ENCODE measurements at places on chromosomes 7 and 10.
A peak's percentile ranks its signal among the peaks of the same experiment; 100 is the strongest.

- DNase-seq: no peak
Measured at GRCh38 chr10:102236006-102236405, 5.3 kb downstream of the PITX3 start.

- DNase-seq: no peak
Measured at GRCh38 chr7:44750921-44751571, 2.4 kb downstream of the ZMIZ2 start.

- no peak for DNase-seq
Measured at GRCh38 chr7:152602962-152603361, 73.0 kb downstream of the XRCC2 start.

- DNase-seq: no peak
Measured at GRCh38 chr7:130421684-130422083, 19.1 kb downstream of the CEP41 start.

- DNase-seq: no peak
Measured at GRCh38 chr7:26856176-26856985, 8.0 kb downstream of the SKAP2 start.

DNA sequence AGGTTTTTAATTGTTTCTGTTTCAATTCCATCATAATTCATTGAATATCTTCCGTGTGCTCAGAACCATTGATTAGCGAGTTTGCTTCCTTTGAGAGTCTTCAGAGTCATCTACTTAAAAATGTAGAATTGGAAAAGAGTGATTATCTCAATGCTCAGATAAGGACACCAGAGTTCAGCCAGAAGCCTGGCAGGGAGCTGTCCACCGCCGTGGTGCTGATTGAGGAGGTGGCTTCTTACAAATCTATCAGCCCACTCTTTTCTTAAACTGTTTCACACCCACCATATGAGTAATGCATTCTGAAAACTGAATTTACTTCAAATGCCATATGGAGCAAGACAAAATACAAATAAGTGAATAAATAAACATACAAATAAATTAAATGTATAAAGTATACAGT is 79.3 kb downstream of the INSYN2A start:
- DNase-seq: no peak

GRCh38 chr10:103367379-103367781 is 396 bp upstream of the TAF5 start:
- no peak for DNase-seq

DNA sequence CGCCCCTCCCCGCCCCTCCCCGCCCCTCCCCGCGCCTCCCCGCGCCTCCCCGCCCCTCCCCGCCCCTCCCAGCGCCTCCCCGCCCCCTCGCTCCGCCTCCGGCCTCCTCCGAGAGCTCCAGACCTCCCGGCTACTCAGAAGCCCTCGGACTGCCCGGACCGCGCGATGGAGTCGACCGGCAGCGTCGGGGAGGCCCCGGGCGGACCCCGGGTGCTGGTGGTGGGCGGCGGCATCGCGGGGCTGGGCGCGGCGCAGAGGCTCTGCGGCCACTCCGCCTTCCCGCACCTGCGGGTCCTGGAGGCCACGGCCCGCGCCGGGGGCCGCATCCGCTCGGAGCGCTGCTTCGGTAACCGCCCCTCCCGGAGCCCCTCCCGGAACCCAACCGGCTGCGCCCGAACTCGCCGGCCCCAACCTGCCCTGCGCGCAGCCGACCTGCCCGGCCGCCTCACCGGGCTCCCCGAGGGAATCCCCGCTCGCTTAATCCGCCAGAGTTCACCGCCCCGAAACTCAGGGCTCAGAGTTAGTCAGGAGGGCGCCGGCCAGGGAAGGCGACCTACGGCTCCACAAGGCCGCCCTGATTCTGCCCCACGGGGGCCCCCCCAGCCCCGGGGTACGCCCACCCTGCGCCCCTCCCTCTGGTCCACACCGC is at the start of gene PAOX:
Gene PAOX (plus strand): TSS at position 111 of the 649 bp plus-strand sequence. CDS start 55 bp downstream, at position 166.
- no peak for DNase-seq

GRCh38 chr10:90960355-90960814 is 39.5 kb upstream of the ANKRD1 start:
- DNase-seq: no peak

DNA sequence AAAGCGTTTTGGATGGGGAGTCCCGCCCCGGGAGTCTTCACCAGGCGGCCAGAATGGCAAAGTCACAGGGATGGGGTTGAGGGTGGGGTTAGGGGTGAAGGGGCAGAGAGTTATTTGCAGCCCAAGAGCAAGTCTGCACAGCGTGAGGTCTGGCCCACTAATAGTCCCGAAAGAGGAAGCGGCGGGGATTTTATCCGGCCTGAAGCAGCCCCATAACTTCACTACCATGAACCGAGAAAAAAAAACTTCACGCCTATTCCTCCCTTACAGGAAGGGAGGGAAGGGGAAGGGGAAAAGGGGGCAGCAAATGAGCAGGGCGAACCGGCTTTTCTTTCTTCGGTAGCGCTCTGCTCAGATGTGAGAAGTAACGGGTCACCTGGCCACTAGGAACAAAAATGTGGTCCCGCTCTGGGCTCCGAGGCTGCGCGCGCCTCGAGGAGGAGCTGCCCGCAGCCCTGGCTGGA is 712 bp downstream of the ITPRIP start:
- DNase-seq: no peak

- no peak for DNase-seq
Measured at GRCh38 chr7:136971776-136972175, 103.3 kb downstream of the CHRM2 start.

DNA sequence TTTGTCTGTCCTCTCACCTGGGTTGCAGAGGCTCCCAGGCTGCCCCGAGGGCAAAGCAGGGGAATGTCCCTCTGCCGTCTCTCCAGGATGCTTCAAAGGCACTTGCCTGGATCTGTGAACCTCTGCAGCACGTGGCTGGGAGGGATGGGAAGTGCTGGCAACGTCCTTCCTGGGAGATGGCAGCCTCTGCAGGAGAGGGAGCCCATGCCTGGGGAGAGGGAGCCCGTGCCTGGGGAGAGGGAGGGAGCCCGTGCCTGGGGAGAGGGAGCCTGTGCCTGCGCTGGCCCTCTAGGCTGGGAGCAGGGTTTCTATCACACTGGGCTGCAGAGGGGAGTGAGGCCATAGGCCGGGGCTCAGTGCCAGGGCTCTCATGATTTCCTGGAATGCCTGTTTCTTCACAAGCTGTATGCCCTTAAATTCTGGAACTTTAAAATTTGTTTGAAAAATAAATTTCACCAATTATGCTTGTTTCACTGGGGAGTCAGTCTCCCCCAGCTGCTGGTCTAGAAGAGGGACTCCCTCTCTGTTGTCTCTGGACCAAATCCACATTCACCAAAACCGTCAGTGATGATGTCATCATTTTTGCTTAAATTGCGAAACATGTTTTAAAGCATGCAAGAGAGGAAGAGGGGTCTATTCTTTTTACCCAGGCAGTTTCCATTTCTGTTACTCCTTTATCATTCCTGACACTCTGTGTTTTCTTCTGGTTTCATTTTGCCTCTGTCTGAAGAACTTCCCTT is 135.7 kb downstream of the DNAJB6 start:
- DNase-seq: no peak

DNA sequence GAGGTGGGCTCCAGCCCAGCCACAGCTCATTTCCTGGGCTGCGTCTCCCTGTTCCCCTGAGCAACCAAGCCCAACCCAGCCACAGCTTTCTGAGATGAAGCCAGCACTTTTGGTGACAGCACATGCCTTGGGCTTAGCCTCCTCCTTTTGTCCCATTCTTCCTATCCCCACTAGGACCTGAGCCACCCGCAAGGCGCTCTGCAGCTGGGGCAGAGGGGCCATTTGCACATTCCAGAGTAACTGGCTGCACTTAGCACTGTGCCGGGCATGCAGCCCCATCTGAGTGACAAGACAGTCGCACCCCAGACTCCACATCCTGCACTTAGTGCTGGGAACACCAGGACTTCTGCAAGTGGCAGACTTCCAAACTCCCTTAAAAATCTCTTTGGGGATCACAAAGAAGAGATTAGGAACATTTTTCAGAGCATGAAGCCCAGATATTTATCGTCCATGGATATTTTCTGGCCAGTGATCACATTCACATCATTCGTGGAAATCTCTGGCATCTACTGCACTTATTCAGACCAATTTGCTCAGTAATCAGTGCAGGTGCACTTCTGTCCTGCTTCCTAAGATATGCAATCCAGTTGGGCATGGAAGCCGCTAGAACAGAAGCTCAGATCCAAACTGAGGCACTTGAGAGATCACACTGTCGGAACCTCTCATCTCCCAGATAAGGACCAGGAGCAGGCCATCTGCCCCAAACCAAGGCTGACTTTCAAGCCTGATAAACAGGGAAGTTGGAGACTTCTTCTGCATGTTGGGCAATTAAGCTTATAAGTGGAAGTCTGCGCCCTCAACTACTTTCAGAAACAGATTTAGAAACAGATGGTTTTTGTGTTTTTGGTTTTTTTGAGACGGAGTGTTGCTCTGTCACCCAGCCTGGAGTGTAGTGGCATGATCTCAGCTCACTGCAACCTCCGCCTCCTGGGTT is 26.4 kb downstream of the CHST15 start:
- no peak for DNase-seq

DNA sequence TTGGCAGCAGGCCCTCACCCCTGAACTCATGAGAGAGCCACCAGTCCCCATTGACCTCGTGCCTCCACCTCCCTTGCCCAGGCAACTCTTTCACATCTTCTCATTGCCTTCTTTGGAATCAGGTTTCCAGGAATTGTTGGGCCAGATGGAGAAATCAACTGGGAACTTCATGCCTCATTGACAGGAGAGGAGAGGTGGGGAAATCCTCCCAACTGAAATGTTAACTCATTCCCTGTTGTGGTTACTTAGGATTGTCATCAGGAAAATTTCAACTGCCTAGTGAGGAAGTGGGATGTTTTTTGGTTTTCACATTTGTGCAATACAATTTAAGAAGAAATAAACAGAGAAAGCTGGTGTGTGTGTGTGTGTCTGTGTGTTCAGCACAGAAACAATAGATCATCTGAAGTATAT is 106.6 kb upstream of the INHBA start:
- DNase-seq: no peak

- DNase-seq: no peak
Measured at GRCh38 chr10:3738855-3739350, 46.1 kb downstream of the KLF6 start.

GRCh38 chr7:95066737-95067530 is 159.5 kb downstream of the PPP1R9A start:
- no peak for DNase-seq

DNA sequence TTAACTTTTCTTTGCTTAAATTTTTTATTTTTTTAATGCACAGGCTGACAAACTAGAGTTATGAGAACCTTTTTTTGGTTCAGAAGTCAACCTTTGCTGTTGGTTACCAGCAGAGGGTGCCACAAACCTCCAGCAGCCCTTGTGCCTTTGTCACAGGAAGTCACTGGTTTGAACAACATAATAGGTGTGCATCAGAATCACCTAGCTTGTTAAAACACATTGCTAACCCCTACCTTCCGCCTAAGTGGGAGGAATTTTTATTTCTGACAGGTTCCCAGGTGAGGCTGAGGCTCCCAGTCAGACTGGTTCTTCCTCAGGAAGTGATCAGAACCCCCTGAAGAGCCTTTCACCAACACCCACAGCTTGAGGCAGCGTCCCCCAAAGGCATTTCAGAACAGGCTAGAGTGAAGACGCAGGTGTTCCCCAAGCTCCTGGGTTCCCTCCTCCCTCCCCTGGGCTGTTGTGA is 22.6 kb upstream of the VDAC2 start:
- peak; percentile 15 for DNase-seq

DNA sequence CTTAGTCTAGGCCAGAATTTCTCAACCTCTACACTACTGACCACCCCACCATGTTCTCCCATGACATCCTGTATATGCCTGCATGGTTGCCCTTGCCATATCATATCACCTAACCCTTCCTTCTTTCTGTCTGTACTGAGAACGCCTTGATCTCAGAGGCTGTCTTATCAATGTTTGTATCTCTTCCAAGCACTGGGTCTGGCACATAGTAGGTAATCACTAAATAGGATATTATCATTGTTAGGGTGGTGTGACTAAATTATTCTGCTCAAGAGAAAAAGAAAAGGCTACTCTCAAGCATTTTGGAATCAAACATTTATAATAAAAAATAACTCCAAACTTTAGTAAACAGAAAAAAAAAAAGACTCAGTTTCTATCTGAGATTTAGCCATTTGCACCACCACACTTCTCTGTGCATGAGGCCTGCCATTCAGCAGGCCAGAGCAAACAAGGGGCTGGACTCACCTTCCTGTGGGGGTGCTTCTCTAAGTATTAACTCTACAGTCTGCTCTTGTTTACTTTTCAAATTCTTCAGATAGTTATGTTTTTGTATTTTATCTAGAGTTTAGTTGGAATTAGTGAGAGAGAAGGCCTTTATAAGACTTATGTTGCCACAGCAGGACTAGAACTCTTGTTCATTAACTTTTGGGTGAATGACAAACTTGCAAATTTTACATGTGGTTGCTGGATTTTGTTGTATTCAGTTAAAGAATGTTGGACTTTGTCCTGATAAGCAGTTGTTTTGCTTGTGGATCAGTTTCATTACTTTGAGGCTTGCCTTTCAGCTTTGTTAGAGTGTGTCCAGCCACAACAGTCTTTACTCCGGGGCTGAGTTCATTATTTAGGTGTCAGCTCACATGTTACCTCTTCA is 5.4 kb downstream of the AGBL3 start:
- DNase-seq: no peak

DNA sequence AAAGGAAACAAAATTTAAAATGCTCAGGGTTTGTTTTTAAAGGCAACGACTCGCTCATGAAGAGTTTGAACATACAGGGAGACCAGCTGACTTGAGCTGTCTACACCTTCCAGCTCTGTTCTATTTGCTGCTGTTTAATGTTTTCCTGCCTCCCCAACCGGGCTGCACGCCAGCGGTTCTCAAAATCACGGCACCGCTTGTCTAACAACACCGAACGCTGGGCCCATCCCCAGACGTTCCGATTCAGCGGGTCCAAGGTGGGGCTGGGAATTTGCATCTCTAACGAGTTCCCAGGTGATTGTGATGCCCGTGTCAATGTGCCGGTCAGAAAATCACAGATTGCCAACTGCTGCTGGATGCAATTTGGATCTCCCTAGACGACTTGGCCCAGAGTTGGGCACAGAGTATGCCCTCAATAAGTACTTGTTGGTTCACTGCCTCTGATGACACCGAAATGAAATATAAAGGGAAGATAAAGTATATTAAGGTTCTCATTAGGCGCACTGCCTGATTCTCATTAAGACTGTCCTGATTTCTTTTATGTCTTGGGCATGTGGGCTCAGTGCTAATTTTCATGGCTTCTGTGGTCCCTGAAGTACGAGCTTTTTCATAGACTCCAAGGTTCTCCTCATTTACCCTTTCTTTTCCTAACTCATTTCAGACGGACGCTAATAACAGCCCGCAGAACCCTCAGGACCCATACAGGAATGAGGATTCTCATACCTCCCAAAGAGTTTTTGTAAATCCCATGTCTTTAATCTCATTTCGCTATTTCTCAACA is 28.5 kb downstream of the CELF2 start:
- DNase-seq: no peak

DNA sequence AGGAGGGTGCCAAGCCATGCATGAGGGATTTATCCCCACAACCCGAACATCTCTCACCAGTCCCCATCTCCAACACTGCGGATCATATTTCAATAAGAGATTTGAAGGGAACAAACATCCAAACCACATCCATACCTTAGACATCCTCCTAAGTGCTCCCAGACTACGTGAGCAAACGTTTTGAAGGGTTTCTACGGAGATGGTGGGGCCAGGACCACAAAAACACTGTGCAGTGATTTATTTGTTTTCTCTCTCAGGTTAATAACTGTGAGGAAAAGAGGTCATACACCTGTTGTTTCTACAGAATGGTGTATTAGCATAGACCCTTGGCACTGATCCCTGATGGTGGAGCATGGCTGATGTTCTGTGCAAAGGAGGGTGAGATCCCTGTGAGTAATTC is 277.8 kb downstream of the FRMD4A start:
- DNase-seq: no peak

- DNase-seq: no peak
Measured at GRCh38 chr10:104300736-104301292, 31.8 kb downstream of the GSTO2 start.
